ENCODE measurements at places on chromosomes 1 and 21. TPM values are rescaled to one million over a fixed set of nuclear protein-coding genes. Genes with fewer than 3 reads are reported as not detected.

GRCh38 chr1:48036710-48037355, 39.6 kb upstream of the TRABD2B start:
- no peak for DNase-seq

- no peak for DNase-seq
Measured at GRCh38 chr1:51032936-51033335, 62.9 kb downstream of the CDKN2C start.

GRCh38 chr1:209743145-209743482, 12.7 kb upstream of the TRAF3IP3 start:
- no peak for DNase-seq

The DYNLT4 gene
- 0.28 TPM for total RNA-seq

The IL10 gene
- 7.6 TPM for total RNA-seq

The HES3 gene
- not detected for total RNA-seq

The ADGRL2 gene
- total RNA-seq = not detected

The LHX8 gene
- not detected for total RNA-seq

DNA sequence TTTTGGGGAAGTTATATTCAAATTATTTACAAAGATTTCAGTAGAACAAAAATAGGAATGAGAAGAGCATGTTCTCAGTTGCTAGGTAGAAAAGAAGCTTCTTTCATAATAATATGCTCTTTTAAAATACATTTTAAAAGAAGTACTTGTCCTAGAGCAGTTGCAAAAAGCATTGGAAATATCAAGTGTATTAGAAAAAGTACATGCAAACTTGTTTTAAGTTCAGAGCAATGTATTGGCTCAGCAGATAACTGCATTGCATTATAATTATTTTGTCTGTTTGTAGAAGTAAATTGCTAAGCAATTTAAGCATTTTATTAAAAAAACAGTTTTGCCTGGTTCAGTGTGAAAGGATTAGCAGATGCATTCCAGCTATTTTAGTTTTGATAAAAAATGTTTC, 806.4 kb downstream of the USP25 start:
- DNase-seq = no peak

- no peak for DNase-seq
Measured at GRCh38 chr1:172700556-172700955, 41.7 kb downstream of the FASLG start.

GRCh38 chr1:201545851-201546492, 7.0 kb downstream of the NAV1 start:
- DNase-seq = no peak

DNA sequence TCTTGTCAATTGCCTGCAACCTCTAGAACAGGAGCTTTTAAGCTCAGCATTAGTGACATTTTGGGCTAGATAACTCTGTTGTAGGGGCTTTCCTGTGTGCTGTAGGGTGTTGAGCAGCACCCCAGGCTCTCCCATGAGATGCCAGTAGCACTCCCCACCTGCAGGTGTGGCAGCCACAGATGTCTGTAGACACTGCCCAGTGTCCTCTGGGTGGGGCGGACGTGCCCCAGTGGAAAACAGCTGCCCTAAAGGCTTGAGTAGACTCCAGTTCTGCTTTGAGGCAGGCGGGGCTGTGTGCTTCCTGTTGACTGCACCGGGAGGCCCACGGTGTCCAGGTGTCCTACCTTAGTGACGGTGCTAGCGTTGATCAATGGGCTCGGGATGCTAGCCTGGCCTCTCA, 16.9 kb upstream of the PWP2 start:
- peak; percentile 21 for DNase-seq

GRCh38 chr1:45334308-45335245, 5.4 kb upstream of the TOE1 start:
- DNase-seq = no peak

The CD1B gene
- total RNA-seq = not detected

DNA sequence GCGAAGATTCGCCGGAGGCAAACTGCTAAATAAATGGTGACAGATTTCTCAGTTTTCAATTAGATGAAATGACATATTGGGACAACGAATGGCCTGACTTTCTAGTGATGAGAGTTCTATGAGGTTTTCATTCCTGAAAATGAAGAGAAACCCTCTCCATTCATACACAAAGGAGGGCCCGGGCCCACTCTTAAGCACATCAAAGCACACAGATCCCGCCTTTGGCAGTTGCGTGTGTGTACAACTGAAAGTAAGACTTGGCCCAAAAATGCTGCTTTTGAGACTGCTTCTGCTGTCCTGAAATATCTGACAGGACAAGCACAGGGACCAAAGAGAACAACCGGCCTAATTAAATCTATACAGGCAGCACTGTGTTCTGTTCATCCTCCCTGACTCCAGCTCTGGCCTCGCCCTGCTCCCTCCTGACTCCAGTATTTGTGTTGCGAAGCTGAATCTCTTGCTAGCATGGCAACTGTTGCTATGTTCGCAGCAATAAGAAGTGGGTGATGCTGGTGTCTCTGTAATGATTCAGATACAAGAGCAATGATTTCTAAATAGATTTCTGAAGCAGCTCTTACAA, 7.4 kb downstream of the LRRC53 start:
- no peak for DNase-seq

The RIPPLY3 gene
- not detected for total RNA-seq

- DNase-seq = no peak
Measured at GRCh38 chr1:75953461-75953860, 21.3 kb upstream of the ASB17 start.

- peak; percentile 36 for DNase-seq
Measured at GRCh38 chr1:150613061-150613920, 16.1 kb downstream of the ENSA start.

- DNase-seq = no peak
Measured at GRCh38 chr1:234529950-234530237, 50.9 kb upstream of the TARBP1 start.

All from CD8-positive, alpha-beta memory T cell (primary cell).